SJCRH30 (cell line): ENCODE measurements at places on chromosomes 1 and 21.

DNA sequence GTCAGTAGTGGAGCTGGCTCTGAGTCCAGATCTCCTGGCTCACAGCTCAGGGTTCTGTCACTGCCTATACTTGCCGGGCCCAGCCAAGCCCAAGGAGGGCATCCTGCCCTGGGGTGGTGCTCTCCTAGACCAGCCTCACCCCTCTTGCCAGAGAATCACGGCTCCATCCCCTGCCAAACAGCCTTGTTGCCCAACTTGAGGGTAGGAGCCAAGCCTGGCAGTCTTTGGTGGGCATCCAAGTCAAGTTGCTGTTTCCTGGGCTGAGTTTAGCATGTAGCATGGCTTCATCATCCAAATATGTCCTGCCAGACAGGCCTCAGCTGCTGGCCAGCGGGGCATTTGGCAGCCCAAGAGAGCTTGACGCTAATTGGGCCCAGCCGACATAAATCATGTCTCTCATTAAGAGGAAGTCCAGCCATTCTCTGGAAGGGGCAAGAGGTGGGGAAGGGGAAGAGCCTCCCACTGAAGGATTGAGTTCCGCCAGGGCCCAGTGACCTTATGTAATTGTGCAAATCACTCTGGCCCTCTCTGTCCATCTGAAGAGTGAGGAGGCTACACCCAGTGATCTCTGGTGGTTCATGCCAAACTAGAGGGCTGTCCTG, 22.6 kb upstream of the TRABD2B start:
- DNase-seq = no peak

DNA sequence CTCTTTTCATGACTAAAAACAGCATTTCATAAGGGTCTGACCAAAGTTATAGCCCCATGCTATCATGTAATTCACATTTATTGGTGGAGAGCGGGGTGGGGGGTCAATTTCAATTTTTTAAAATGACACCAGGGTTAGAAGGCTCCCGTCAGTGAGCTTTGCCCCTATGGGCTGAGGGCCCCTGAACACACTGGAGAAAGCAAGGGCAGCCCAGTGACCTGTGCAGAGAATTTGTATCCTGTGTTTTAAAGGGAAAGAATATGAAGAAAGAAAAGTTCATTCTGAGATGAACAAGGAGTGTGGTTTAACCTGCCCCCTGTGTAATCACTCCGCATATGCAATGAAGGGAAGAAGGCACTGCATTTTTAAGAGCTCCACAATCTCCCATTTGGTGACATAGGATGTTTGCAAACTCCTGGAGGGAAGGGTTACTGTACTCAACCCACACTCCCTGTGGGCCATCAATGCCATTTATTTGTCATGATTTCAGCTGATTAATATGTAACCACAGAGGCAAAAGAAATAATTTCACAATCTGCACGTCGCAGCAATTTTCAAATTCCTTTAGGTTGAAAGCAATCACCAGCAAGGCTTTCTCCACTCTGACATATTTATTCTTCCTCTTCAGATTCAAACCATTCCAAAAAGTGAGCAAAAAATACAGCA, 95.6 kb downstream of the ZNF281 start:
- no peak for DNase-seq

- DNase-seq = no peak
Observed at GRCh38 chr1:69929308-69930057, 275.9 kb downstream of the LRRC40 start.

GRCh38 chr1:206573319-206573718, 38.9 kb downstream of the EIF2D start:
- DNase-seq = no peak

DNA sequence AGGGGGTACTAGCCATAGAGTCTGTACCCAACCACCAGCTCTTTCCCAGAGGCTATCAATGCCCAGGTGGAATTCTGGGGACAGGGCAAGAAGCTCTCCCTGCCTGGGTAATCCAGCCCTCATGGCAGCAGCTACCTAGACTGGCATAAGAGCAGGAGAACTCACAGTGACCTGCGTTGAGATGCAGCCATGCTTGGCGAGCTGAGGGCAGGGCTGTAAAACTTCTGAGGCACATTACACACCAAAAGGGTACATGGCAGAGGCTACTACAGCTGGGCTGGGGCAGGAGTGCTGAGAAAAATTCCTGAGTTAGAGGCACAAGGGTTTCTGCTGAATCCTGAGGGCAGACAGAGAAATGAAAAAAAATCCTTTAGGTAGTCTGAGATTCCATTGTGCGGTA, 927.9 kb upstream of the B3GALT2 start:
- DNase-seq = no peak

- no peak for DNase-seq
Observed at GRCh38 chr21:35428937-35429336, 379.8 kb upstream of the RUNX1 start.

DNA sequence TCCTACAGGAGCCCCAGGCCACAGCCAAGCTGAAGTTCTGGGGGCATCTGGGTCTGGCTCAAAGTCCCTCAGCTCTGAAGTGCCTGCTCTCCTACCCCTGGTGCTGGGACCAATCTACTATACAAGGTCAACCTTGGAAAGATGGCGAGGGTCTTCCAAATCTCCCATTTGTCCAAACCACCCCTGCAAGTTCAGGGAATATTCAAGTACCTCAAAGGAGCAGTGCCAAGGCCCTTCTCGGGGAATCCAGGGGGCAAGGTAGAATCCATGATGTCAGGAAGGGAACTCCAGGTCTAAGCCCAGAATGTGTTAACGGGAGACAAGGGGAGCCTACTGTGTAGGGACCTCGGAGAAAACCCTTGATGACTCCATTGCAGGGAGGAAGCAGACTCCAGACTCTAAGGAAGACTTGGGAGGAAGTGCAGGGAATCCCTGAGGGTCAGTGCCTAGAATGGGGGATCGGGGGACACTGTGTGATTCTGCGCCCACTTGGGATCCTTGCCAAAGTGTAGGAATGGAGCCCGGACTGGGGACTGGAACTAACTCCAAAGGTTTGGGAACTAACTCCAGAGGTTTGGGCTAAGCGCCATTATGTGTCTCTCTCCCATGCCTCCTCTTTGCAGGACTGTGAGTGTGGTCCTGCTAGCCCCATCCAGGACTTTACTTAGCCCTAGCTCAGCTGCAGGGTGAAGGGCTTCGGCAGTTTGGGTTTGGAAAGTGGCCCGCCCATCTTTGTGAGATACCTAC, 8.7 kb downstream of the TAL1 start:
- no peak for DNase-seq

GRCh38 chr1:207711285-207711684, 40.6 kb upstream of the CD46 start:
- DNase-seq = peak; percentile 13

GRCh38 chr21:46323227-46323709, 402 bp downstream of the C21orf58 start:
- DNase-seq = no peak

DNA sequence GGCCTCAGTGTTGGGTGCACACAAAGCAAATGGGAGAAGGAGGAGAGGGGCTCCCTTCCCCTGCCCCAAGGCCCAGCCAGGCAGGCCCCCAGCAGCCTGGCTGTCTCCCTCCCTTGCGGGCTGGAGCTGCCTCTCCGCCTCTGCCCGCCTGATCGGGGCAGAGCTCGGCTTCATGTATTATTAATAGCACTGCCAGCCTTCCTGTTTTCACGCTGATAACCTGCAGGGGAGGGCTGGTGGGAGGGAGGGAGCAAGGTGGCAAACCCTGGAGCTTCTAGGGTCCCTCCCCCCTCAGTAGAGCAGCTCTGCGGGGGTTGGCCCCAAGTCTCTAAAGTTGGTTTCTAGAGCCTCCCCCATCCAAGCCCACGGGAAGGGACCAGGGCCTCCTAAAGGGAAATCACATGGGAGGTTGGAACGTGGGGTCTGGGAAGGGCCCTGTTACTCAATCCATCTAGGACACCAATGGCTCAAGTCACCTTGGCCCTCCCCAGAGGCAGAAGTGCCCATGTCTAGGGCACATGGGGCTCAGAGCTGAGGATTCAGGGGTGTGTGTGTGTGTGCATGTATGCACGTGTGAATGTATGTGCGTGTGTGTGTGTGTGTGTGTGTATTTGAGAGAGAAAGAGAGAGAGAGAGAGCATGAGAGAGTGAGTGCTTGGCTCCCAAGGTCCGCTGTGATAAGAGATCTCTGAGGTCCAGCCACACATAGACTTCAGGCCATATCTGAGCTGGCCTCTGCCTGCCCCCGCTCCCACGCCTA, 21.8 kb upstream of the POU3F1 start:
- no peak for DNase-seq

GRCh38 chr1:175174309-175175102, 18.1 kb downstream of the KIAA0040 start:
- DNase-seq = no peak

- peak; percentile 99 for DNase-seq
Observed at GRCh38 chr1:25743164-25744139, 56.5 kb upstream of the SELENON start.

DNA sequence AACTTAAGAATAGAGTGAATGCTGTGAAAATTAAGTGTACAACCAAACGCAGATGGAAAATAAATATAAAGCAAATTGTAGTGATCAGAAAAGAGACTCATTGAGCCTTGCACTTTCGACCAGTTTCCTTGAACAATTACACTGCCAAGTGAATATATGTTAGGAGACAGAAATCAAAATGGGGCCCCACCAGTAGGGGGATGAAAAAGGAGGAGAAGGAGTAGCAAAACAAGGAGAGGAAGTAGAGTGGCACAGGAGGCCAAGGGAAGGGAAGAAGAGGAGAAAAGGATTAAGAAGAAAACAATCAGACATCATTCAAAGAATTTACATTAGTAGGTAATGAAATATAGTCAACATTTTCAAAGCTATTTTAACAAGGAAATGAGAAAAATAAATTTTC, 1770.6 kb downstream of the PLA2G4A start:
- peak; percentile 3 for DNase-seq

DNA sequence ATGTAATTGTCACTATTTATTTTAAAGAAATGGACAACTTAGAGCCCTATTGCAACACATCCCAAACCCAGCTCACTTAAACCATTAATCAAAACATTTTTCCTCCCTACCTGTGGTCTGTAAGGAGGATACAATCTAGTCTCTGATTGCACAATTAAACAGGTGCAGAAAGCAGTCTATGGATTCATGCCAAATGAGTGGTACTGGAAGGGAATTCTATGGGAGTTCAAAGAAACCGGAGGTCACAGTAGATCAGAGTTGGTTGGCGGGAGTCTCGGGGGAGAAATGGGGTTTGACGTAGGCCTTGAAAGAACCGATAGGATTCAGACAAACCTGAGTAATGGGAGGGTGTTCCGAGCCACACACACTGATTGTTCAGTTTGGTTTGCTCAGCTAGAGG, 314.9 kb downstream of the KIF26B start:
- peak; percentile 58 for DNase-seq

- DNase-seq = peak; percentile 86
Observed at GRCh38 chr1:59605761-59606160, 209.0 kb upstream of the HOOK1 start.

DNA sequence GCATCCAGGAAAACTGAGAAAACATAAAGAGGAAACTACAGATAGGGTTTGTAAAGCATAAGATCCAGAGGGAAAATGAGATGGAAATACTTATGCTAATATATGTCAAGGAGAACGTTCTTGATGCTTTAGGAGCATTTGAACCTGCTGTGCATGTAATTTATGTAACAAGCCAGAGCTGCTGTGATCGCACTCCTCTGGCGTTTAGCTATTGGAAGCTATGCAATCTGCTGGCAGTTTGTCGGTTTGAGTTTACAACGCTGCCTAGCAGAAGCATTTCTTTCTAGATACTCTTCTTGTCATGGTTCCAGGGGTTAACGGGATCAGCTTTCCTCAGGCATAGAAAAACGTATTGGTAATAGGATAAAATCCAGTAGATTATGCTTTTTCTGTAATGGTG, 182.7 kb downstream of the KCNH1 start:
- DNase-seq = no peak

- no peak for DNase-seq
Observed at GRCh38 chr1:18751425-18751824, 108.0 kb downstream of the TAS1R2 start.

DNA sequence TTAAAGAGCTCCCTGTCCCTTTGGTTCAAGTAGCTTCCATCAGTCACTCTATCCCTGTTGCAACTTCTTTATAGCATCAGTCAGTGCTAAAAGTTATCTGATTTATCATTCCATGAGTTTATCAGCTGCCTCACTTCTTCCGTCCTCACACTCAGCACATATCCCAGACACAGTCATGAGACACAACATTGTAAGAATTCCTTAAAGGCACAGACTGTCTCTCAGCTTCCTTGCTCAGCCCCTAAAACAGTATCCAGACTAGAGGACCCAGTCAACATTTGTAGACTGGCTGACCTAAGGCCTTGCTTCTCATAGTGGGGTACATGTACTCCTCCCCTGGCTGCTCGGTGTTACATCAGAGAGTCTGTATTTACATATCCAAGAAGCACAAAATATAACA, 164.9 kb upstream of the ADGRL2 start:
- DNase-seq = no peak

DNA sequence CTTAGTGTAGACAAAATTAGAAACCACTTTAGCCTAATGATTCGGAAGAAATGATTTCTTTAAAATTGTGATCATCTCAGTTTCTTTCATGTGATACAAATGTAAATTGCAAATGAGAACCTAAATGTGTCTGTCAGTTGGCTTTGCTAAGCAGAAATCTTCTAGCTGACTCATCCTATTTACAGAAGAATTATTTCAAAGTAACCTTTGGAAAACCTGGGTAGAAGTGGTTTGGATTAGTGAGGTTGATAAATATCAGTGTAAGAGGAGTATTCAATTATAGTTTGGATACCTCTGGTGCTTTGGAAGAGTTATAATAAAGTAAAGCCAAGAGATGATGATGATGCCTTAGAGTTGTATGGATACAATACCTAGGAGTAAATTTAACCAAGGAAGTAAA, 37.4 kb downstream of the CC2D1B start:
- DNase-seq = no peak

GRCh38 chr1:151612501-151613281, 841 bp downstream of the SNX27 start:
- peak; percentile 46 for DNase-seq

GRCh38 chr1:244391761-244392160, 59.9 kb downstream of the ADSS2 start:
- DNase-seq = no peak

DNA sequence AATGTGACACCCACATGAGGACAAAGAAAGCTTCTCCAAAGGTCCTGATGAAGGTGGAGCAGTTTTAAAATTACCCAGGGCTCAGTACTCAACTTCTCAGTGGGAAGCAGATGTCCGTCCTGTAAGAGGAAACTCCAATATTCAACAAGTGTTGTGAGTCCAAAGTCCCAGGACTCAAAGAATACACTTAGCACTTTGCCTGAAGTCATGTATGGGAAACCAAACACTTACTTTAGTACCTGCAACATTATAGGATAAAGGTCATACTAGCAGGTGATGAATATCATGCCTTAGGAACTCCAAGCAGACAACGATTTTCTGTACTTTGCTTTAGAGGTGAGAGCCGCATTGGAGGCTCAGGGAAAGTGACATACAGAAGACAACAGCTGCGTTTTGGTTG, 37.2 kb upstream of the ST6GALNAC3 start:
- peak; percentile 56 for DNase-seq
